A549 treated with GW870086 at 1 μM for 4 hours (cell line): ENCODE measurements at places on chromosomes 5 and 9. TPM values are rescaled to one million over a fixed set of nuclear protein-coding genes. Genes with fewer than 3 reads are reported as not detected.

PCDHA6 gene
- total RNA-seq: 0.05 to 0.09 TPM (median 0.08 TPM) in 3 of 5 replicates, not detected in the others

ARAP3 gene
- 3.3 to 4.8 TPM (median 4.2 TPM) in 5 replicates for total RNA-seq

HSD17B3 gene
- total RNA-seq: 0.54 TPM in 1 of 5 replicates, not detected in the others

AK1 gene
- 43.0 to 83.4 TPM (median 76.2 TPM) in 5 replicates for total RNA-seq

GCNT4 gene
- total RNA-seq: 0.29 to 0.37 TPM (median 0.31 TPM) in 5 replicates

SLCO4C1 gene
- total RNA-seq: not detected in 5 replicates

DNAJA1 gene
- 220 to 260 TPM (median 241 TPM) in 5 replicates for total RNA-seq

DOCK8 gene
- total RNA-seq: 0.17 to 0.43 TPM (median 0.29 TPM) in 5 replicates

C9orf153 gene
- 0.08 to 0.65 TPM (median 0.17 TPM) in 3 of 5 replicates, not detected in the others for total RNA-seq

AMBP gene
- total RNA-seq: 6.2 to 9.7 TPM (median 7.3 TPM) in 5 replicates

CDKN2B-AS1 gene
- not detected in 5 replicates for total RNA-seq

IER5L gene
- 32.4 to 56.7 TPM (median 54.1 TPM) in 5 replicates for total RNA-seq

DIRAS2 gene
- total RNA-seq: not detected in 5 replicates

GRIA1 gene
- total RNA-seq: not detected in 5 replicates

TMEM174 gene
- total RNA-seq: not detected in 5 replicates

FREM1 gene
- total RNA-seq: not detected in 5 replicates
